ENCODE measurements at places on chromosomes 7 and 10. TPM values are rescaled to one million over a fixed set of nuclear protein-coding genes. Genes with fewer than 3 reads are reported as not detected.

GRCh38 chr7:155733582-155734444 lies 78.5 kb downstream of the SHH start:
- DNase-seq = no peak

- DNase-seq = peak; percentile 43
Measured at GRCh38 chr7:128053023-128053422, 21.8 kb upstream of the LRRC4 start.

DNA sequence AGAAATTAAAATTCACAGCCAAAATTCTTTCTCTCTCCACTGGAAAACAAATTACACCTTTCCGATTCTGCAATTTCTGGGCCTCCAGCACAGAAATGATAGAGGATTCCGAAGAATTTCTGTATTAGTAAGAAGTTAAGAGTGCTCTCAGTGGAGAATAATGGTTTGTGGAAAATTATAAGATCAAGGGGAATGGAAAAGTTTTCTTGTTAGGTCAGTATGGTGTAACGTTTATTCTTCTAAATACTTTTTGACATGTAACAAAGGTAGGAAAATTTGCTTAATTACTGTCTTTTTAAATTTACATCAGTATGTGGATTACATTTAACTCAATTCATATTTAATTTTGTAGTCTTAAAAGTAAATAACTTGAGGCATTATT lies 288.3 kb upstream of the NFE2L3 start:
- DNase-seq = no peak

DNA sequence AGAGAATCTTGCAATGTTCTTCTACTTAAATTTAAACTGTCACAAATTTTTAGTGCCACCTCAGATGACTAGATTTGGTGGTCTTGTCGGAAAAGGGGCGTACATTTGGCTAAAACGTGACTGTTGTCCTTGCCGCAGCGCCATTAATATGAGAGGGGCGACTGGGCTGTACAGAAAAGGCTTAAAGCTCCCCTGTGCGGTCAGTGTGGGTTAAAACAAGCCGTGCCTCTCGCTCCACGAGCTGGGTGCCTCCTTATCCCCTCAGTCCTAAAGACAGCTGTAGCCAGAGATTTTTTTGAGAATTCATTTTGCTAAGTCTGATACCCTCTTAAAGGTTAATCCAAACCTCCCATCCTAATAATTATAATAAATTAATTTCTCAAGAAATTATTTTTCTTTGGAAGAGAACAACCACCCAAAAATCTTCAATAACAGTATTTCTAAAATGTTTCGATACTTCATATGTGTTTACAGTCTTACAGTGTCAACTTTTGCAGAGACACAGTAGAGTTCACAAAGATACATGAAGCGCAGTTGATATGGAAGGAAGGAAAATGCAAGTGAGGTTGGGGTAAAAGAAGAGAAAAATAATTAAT lies 68.6 kb downstream of the C7orf25 start:
- DNase-seq = no peak

- DNase-seq = no peak
Measured at GRCh38 chr7:122719010-122719578, 16.4 kb upstream of the RNF148 start.

GRCh38 chr10:90816466-90816865 lies 41.4 kb downstream of the HTR7 start:
- no peak for DNase-seq

DNA sequence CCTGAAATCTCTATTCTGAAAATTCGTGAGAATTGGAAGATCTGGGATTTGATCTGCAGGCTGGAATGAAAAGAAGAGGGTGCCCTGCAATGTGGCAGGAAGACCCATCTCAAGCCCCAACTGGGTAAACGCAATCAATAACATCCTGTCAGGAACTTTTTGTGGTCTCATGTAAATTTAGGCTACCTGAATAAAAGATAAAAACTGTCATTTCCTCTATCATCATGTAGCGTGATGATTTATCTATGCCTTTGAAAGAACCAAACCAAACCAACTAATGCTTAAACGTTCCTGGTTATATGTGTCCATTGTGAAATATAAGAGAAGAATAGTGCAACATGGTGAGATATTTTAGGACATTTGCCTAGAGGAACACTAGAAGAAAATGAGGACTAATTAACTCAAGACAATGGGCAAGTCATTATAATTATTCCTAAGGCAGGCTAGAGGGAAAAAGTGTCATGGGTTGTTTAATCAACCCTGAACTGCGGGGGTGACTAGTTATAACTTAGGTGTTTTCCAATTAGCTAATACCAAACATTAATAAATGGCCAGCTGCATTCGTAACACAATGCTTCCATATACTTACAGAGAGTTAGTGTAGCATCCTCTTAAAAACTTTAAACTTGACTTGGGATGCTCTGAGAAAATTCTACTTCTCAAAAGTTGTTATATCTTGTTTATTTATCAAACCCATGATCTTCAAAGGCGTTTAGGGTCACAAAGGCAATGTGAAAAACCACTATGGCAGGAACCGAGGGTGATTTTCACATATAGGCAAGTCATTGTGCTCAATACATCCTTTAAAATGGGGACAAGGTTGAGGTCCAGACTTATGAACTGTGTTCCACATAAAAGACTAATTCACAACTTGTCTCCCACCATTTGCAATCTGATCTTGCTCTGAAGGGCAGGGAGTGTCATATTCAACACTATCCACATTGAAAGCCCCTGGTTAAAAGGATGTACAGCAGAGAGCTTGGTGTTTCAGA lies 48.6 kb upstream of the ADO start:
- peak; percentile 31 for DNase-seq

DNA sequence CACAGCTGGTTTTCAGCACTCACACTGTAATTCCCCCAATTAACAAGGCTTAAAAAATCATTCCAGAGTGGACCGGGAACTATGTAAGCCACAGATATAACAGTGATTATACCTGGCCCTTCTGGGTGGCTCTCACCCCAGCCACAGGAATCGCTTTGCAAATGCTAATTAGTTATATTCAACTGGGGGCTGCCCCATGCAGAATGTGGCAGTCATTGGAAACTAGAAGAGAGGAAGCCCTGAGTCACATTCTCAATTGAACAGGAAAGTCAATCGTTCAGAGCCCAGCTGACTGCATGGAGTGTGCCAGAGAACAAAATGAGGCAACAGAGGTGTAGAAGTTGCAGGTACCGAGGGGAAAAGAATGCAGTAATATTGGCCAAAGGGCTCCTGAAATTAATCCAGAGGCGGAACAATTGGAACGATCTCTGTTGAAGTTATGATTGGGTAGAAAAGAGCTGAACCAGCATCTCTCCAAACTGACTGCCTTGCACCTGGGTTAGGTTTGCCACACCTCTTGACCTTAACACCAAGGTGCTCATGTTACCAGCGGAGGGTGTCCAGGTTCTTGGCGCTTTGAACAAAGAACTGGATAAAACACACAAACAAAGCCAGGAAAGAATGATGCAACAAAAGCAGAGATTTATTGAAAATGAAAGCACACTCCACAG lies 909.7 kb upstream of the AUTS2 start:
- DNase-seq = no peak

- DNase-seq = no peak
Measured at GRCh38 chr10:86061278-86062197, 305.1 kb downstream of the GRID1 start.

DNA sequence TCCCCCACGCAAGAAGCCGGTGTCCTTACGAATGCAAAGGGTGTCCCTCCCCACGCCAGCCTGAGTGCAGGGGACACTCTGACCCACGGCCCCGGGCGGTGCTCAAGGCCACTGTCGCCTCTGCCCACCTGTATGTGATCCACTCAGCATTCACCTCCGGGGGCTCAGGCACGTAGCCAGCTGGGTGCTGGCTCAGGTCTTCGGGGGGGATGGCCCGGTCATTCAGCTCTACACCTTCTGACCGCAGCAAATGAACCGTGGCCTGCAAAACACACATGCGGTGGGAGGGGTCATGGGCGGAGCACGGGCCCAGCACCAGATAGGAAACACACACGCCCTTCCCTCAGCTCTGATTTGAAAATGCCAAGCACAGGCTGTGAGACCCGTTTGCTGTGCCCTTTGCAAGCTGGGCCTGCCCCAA lies 25.9 kb downstream of the CFAP46 start:
- no peak for DNase-seq

KLF14 gene
- total RNA-seq = not detected

FANK1 gene
- 0.37 TPM for total RNA-seq

SUN3 gene
- 1.5 TPM for total RNA-seq

LOXL4 gene
- total RNA-seq = not detected

All from naive thymus-derived CD4-positive, alpha-beta T cell (primary cell).